ENCODE measurements at places on chromosomes 12 and 14.

DNA sequence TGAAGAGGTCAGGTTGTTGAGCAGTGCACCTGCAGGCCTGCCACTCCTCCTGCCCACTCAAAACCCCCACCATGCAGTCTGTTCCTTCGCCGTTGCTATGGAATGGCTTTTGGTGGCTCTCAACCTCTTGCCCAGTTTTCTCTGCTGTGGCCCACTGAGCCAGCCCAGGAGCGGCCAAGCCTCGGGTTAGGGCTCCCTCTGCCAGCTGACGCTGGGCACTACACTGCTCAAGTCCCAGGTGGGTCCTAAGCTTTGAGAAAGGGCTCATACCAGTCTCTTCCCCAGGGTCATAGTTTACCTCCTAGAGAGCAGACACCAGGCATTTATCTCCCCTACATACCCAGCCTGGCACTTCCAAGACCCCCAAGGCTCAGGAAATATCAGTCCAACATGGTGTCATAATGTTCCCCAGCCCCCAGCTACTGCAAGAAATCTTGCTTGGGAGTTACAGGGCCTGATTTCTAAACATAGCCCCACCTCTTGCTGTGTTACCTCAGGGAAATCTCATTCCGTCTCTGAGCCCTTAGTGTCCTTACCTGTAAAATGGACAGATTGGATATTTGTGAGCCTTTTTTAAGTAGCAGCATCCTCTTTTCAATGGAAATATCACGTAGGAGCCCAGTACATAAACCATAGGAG, 59.4 kb downstream of the TSPAN11 start:
- peak; percentile 84 for DNase-seq

- no peak for DNase-seq
These were observed 32.9 kb downstream of the SLC15A4 start for GRCh38 chr12:128790653-128791373.

DNA sequence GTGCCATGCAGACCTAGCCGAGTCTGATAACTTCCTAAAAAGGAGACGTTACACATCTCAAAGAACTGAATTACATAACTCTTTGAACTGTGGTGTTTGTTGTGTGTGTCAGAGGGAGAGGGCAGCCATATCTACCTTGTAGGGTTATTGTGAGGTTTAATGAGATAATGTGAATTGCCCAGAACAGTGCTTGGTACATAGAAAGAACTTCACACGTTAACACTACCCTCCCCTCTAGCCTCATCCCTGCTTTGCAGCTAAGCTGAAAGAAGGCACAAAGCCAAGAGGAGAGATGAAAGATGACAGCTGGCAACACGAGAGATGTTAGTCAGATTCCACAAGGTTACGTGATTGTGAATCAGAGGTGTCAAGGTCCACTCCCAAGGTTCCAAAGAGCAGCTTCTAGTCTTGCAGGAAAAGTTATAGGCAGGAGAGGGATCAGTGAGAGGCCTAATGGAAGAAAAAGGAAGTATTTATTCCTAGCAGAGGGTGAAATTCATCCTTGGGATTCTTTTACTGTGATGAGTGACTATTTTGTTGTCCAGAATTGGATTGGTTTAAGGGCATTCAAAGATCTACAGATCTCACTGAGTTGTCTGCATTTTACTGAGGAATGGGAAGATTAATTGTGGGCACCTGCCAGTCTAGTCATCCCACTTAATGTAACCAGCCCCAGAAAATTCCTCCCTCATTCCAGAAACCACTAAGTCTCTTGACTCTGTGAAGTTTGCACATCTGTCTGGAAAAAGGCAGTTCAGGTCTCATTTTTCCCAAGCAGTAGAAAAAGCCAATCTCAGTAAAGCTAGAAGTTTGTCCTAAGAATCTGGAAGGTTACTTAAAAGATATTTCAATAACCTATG, 25.9 kb upstream of the WNK1 start:
- no peak for DNase-seq

GRCh38 chr12:122022393-122023338, 982 bp downstream of the BCL7A start:
- peak; percentile 65 for DNase-seq

GRCh38 chr14:35689000-35689460, 120.1 kb downstream of the RALGAPA1 start:
- no peak for DNase-seq

- peak; percentile 89 for DNase-seq
These were observed 34.9 kb upstream of the EML1 start for GRCh38 chr14:99758121-99758821.

GRCh38 chr12:84813780-84814663, 98.6 kb downstream of the SLC6A15 start:
- no peak for DNase-seq

DNA sequence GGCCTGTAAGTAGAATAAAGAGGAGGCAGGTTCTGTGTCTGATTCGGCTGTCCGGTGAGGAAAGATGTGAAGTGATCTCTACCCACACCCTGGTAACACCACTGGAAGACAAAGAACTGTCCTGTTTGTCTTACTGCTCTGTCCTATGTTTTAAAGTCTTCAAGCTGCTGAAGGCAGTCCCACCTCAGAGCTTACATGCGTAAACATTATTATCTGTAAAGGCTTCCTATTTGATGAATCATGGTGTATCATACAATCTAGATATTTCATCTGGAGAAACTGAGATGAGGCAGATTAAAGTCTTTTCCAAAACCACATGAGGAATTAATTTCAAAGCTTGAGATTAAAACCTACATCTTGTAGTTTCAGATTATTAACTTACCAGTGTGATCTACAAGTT, 427.6 kb downstream of the ZFP36L1 start:
- peak; percentile 30 for DNase-seq

- DNase-seq, result no peak
These were observed 26.4 kb upstream of the FAM222A start for GRCh38 chr12:109687250-109687649.

DNA sequence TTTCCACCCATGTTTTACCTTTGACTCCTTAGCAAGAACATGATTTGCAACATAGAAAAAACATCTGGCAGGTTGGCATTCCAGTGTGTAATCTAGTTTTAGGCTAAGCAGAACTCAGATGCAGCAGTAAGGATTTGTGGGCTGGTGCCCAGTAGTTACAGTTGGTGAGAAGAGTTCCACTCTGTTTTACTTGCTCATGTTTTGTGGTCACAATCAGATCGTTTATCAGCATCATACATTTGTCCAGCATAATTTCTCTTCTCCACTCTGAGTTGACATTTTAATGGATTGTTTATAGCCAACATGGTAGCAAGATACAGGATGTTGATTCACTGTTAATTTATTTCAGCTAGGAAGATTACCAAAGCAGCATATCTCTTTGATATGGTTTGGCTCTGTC, 120.0 kb downstream of the PDE6H start:
- DNase-seq, result no peak

DNA sequence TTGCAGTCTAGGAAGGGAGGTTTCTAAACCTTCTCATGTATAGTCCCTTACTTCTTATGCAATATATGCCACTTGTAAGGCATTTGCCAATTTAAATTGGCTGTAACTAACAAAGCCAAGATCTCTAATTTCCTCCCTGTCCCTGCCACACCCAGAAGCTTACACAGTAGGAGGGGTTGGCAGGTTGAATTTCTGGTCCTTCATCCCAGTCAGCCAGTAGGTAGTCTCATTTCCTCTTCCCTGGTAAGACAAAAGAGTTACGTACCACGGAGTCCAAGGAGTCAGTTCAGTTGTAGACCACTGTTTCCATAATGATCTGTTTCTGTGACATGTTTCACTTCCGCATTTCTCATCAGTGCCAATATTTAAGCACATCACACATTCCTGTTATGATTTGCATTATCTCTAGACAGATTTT, 47.0 kb upstream of the PLBD1 start:
- DNase-seq, result no peak

GRCh38 chr12:95594136-95594535, 42.9 kb upstream of the USP44 start:
- no peak for DNase-seq

GRCh38 chr12:119673634-119674033, 5.7 kb downstream of the PRKAB1 start:
- DNase-seq, result no peak

DNA sequence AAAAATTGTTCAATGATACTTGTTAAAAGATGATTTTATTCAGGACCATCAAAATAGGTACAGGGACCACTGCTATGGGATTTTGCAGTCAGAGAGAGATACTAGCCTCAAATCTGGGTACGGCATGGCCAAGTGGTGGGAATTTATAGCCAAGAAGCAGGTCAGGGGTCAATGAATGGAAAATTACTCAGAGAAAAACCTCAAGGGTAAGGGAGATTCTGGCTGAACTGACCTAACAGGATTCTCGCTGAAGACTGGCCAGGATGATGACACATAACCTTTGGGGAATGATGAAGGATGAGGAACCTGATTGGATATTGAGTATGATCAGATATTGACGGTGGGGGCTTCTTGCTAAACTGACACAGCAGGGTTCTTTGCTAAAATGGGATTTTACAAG, 32.7 kb downstream of the DEPDC4 start:
- no peak for DNase-seq

DNA sequence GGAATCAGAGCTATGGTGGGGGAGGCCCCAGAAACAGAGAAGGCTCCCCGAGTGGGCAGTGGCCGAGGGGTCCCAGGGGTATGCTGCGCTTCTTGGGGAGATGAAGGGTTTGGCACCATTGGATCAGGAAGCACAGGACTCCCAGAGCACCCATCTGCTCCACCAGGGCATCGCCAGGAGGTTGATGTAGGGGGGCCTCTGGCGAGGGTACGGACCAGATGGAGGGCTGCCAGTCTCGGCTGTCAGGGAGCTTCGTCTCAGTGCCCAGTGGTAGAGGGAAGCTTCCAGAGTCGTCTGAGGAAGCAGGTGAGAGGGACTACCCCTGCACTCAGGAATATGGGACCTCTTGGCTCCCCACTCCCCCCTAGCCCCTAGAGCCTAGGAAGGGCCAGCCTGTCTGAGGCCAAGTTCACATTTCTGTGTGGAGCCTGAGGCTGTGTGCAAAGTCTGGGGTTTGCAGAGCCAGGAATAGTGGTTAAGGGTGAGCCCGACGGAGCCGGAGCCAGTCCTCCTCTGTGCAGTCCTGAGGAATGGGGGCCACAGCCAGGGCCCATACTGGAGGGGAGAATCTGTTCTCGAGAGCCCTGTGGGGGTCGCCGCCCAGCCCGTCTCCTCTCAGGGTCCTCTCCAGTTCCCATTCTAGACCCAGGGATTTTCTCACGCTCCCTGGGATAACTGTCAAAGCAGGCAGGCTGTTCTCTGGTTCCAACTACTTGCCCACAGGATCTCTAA, 10.2 kb downstream of the SLC48A1 start:
- no peak for DNase-seq

DNA sequence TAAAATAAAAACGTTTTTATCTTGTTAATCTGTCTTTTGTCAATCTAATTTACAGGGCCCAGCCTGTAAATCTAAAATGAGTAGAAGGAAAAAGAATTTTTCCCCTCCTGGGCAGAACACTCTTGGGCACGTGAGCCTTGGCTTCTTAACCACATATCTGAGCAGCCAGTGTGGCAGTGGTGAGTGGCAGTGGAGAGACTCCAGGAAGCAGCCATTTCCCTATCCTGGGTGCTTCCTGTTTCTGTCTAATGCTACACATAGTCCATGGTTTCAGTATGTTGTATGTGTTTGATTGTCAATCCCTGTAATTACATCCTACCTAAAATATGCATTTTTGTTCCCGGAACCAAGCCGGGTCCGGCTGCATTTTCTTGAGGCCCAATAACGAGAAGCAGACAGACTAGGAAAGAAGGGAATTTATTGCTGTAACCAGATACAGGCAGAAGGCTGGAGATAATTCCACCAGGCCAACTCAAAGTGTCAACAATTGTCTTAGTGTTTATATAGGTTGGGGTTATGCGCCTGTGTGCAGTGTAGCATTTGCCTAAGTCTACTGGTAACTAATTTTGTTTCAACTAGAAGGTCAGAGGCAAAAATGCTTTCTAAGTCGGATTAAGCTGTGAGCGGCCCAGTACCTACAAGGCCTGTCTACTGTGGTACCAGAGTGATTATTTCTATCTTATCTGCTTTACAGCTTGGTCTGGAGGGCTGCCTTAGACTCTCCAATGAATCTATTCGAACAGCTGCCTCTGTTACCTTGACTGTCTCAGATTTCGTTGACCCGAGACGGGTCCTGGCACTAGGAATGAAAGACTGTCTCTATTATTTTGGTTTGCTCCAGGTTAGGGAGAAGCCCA, 82.4 kb upstream of the RESF1 start:
- no peak for DNase-seq

- peak; percentile 22 for DNase-seq
These were observed 108.7 kb upstream of the NCOR2 start for GRCh38 chr12:124675881-124676713.

GRCh38 chr14:92756446-92756845, 8.0 kb upstream of the LGMN start:
- no peak for DNase-seq

DNA sequence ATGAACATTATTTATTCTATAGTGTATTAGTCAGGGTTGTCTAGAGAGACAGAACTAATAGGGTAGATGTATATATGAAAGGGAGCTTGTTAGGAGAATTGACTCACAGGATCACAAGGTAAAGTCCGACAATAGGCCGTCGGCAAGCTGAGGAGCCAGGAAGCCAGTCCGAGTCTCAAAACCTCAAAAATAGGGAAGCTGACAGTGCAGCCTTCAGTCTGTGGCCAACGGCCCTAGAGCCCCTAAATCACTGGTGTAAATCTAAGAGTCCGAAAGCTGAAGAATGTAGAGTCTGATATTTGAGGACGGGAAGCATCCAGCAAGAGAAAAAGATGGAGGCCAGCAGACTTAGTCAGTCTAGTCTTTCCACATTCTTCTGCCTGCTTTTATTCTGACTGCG, 912.2 kb downstream of the FLRT2 start:
- no peak for DNase-seq

DNA sequence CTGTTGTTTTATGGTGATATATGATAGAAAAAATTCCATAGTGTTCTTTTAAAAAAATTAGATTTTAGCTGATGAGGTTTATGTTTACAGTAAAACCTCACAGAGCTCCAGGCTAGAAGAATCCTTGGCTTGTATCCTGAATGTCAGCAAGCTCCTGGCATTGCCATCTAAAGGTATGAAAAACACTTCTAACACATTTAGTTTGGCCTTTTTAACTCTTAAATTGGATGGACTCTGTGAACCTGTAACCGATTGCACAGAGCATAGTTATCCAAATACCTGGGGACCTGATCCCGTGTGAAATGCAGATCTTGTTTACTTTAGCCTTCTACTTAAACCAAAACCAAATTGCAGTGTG, 241.1 kb upstream of the DCN start:
- peak; percentile 22 for DNase-seq

GRCh38 chr12:86551146-86551571, 295.0 kb upstream of the MGAT4C start:
- no peak for DNase-seq

GRCh38 chr12:127416796-127417195, 850.2 kb upstream of the TMEM132C start:
- DNase-seq, result no peak

- no peak for DNase-seq
These were observed 37.8 kb upstream of the NAA30 start for GRCh38 chr14:57352396-57353170.

Data from adipocyte (in vitro differentiated cells).